ENCODE measurements at places on chromosomes 7 and 10. TPM values are rescaled to one million over a fixed set of nuclear protein-coding genes. Genes with fewer than 3 reads are reported as not detected.

Gene TMEM176A
- not detected for total RNA-seq

Gene GPRIN2
- total RNA-seq = not detected

Gene OR2A5
- total RNA-seq = not detected

Gene DEPP1
- 0.11 TPM for total RNA-seq

Gene ADCY1
- total RNA-seq = 1.3 TPM

Gene LGI1
- not detected for total RNA-seq

Gene PLXNA4
- total RNA-seq = 0.02 TPM

Gene LRRN3
- total RNA-seq = 101 TPM

Gene MALRD1
- not detected for total RNA-seq

- no peak for DNase-seq
These were observed 94.1 kb downstream of the NOC3L start for GRCh38 chr10:94268652-94269051.

GRCh38 chr10:90775351-90776028 is 82.3 kb downstream of the HTR7 start:
- DNase-seq = no peak

DNA sequence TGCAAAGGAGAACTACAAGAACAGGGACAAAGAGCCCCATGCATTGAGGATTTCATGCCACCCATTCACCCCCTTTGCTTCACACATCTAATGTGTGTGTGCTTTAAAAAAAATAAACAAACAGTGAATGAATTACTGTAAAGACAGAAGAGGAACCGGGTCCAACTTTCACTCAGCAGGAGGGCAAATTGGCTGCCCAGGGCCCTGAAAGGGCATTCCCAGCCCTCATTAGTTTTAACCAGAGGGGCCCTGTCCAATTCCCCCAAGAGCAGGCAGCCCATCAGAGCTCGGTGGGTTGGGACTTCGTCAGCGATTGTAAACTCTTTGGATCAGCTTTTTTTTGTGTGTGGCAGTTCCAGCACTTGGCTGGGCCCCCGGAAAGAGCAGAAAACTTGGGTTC is 73.6 kb upstream of the PDZD8 start:
- no peak for DNase-seq

DNA sequence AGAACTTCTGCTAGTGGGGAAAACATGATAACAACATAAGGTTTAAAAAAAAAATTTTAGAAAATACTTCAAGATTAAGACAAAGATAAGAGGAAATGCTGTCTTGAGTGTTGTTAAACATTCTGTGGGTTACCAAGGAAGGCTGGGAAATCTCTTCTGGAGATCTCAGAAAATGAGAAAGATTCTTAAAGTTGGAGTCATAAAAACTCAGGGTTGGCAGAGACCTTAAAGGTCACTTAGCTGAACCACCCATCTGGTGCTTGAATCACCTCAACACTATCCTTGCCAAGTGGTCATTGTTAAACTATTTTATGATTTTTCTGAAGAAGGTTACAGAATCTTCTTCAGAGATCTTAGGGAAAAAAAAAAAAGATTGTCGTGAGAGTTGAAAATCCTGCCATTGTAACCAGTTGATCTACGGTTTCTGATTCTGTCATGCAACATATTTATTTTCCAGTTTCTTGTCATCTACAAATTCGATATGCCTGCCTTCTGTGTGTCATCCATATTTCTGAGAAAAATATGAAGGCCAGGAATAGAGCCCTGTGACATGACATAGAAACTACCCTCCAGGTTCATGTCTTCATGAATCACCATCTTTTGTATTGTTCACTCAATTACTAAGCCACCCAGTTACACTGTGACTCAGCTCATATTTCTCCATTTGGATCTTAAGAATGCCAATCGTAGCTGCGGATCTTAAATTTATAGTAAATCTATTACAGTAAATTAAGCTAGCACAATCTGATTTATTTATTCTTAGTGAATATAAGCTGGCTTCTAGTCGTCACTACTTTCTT is 179.2 kb downstream of the ST7 start:
- DNase-seq = no peak

DNA sequence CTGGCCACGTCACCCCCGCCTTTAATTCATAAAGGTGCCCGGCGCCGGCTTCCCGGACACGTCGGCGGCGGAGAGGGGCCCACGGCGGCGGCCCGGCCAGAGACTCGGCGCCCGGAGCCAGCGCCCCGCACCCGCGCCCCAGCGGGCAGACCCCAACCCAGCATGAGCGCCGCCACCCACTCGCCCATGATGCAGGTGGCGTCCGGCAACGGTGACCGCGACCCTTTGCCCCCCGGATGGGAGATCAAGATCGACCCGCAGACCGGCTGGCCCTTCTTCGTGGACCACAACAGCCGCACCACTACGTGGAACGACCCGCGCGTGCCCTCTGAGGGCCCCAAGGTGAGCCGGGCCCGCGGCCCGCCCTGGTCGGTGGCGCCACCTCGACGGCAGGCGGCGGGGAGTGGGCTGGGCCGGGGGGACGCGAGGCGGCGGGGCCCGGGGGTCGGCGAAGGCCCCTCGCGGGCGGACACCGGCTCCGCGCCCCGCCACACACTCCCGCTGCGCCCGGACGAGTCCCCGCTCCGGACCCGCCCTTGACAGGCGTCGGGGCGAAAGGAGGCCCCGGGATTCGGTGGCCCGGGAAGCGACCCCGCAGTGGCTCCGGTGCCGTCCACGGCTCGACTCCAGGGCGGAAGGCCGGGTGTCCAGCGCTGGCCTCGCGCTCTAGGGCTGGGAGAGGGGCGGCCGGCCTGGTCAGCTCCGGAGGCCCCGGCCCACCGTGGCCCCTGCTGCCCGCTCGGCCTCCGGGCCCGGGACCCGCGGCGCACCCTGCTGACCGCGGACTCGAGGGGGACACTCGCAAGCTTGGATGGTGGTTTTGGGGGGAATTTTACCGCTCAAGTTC is 557 bp downstream of the BAG3 start:
- DNase-seq = peak; percentile 56

- no peak for DNase-seq
These were observed 269.6 kb upstream of the ZMIZ1 start for GRCh38 chr10:78798976-78799730.

- no peak for DNase-seq
These were observed 340.2 kb downstream of the KCNMA1 start for GRCh38 chr10:77297393-77297739.

GRCh38 chr10:32148864-32149251 is 92.6 kb upstream of the KIF5B start:
- no peak for DNase-seq

GRCh38 chr10:5833814-5834213 is 20.6 kb upstream of the GDI2 start:
- no peak for DNase-seq

- DNase-seq = no peak
These were observed 30.1 kb downstream of the KCNH2 start for GRCh38 chr7:150947761-150948651.

GRCh38 chr7:130420943-130421578 is 19.8 kb downstream of the CEP41 start:
- no peak for DNase-seq

DNA sequence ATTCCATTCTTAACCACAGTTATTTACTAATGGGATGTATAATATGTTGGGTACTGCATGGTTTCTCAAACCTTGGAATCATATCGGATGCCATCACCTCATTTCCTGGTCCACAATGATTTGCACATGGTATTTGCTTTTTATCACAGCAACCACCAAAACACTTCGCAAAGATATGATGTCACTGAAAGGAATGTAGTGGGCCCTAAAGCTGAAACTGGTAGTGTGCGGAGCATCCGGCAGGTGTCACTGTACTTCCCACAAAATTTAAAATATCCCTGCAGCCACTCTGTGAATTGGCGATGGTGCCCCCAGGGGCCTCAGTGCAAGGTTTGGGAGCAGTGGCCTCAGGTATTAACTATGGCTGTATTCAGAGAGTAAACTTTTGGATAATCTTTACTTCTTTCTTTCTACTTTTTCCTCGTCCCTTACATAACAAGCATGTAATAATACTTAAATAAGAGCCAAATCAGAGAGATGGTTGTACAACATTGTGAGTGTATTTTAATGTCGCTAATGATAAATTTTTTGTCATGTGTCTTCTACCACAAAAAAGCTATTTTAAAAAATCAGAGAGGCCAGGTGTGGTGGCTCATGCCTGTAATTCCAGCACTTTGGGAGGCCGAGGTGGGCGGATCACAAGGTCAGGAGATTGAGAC is 66.2 kb downstream of the FAM241B start:
- DNase-seq = no peak

- DNase-seq = peak; percentile 67
These were observed 2.2 kb upstream of the IGFBP3 start for GRCh38 chr7:45923290-45923689.

DNA sequence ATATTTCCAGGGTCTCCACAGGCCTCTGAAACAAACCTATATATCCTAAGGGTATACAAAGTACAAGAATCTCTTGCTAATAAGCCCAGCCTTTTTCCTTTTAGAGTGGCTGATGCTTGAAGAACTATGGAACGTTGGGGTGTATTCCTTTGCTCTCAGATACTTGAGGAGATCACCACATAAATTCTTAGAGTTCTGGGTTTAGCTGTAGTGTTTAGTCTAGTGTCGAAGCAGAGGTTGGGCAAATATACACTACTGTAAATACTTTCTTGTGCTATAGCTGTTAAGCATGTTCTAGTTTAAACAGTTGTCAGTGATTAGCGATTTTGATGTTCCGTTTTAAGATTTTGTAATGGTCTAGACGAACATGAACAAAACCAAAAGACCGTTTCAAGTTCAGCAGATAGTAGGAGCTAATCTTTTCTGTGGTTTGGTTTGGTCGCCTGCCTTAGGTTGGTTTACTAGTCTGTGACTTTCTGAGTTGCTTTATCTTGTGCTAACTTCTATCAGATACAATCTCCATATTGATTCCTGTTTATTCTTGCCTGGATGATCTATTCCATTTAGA is 229.6 kb downstream of the NSUN6 start:
- no peak for DNase-seq

DNA sequence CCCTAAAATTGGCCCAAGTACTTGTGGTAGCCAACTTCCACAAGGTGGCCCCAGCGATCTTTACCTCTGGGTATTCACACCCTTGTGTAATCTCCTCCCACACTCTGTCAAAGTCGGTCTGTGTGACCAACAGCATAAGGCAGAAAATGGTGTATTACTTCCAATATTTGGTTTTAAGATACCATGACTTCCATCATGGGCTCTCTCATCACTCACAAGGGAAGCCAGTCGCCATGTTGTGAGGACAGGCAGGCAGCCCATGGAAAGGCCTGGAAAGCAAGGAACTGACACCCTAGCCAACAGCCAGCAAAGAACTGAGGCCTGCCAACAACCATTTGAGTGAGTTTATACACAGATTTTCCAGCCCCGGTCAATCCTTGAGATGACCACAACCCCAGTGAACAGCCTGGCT is 91.0 kb upstream of the KMT2E start:
- peak; percentile 46 for DNase-seq

DNA sequence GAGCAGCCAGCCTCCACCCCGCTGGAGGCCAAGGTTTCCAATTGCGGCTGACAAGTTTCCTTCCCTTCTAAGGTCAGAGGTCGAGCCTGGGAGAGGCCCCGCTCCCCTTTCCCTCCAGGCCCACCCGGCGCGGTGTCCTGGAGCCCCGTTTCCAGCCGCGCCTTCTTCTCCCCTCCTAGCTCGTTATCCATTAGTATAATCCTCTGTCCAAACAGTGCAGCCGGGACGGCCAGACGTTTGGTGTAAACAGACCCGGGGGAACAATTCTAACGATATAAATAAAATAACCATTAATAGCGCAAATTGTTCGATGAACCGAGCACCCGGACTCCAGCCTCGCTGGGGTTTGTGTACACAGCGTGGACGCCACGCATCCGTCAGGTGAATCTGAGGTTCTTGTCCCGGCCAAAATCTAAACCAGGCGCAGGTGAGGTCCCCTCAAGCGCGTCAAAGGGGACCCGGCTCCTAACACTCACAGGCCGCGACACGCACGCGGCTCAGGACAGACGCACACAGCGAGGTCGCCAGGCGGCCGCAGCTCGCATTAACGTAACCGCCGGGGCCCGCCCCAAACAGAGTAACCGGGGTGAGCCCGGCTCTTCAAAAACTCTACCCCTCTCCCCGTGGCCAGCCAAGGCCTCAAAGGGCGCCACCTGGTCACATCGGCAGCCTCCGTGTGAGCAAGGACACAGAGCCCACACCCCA is 10.8 kb upstream of the NKX2-3 start:
- no peak for DNase-seq

DNA sequence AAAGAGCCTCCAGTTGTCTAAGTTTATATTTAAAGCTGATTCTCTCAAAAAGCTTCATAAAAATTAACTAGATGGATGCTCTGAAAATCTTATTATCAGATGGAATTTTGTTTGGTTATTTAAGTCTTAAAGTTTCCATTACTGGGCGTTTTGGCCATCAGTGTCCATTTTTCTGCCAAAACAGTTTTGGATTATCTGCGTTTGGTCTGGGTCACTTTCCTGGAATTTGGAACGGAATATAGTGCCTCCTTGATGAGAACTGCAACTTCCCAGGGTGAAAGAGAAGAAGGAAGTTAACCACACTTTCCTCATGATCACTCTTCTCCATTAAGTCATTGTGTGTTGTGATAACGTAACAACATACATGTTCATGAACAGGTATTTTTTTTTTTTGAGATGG is 764.9 kb upstream of the AUTS2 start:
- DNase-seq = no peak

GRCh38 chr10:129900825-129901224 is 63.2 kb downstream of the EBF3 start:
- DNase-seq = no peak

DNA sequence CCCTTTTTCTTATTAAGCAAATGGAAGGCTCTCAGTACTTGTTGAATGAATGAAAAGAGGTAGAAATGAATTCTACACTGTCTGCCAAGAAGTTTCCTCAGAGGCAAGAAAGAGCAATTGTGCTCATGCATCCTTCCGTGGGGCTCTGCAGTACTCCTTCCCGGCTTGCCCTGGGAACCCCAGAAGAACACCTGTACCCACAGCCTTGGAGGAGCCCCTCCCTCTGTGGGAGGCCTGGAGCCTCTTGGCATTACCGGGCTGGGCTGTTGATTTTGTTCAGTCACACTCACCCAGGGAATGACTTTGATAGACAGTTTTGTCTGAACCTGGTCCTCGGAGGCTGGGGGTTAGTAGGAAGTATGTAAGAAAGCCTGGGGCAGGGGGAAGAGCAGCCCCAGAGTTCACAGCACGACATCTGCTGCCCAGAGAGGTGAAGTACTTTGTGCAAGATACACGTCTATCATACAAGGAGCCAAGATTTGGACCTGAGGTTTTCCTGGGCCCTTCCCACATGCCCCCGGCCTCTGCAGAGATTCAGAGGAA is 134.8 kb upstream of the GDF10 start:
- DNase-seq = no peak

DNA sequence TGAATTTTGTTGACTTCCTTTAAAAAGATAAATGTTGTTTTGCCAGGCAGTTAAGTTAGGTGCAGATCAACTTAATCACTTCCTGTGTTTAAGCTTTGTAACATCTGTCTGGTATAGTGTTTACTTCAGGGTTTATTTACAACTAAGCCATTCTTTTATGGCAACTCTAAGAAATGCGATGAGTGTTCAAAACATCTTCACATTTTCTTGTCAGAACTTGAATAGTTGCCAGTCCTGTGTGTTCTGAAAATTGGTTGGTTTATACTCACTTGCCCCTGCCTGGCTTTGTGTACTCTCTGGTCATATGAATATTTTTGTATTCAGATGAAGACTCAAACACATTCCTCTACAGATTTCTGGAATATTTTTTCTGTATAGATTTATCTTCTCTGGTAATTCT is 327.2 kb downstream of the MDFIC start:
- no peak for DNase-seq

- DNase-seq = peak; percentile 79
These were observed 704 bp downstream of the TNKS2 start for GRCh38 chr10:91798649-91799611.

Data from CD8-positive, alpha-beta memory T cell (primary cell).